Cerebellum (tissue), 4 donors: ENCODE measurements at places on chromosomes 11 and 22. TPM values are rescaled to one million over a fixed set of nuclear protein-coding genes. Genes with fewer than 3 reads are reported as not detected.

- DNase-seq = no peak
Measured at GRCh38 chr22:26624803-26625202, 3.0 kb downstream of the CRYBA4 start.

DNA sequence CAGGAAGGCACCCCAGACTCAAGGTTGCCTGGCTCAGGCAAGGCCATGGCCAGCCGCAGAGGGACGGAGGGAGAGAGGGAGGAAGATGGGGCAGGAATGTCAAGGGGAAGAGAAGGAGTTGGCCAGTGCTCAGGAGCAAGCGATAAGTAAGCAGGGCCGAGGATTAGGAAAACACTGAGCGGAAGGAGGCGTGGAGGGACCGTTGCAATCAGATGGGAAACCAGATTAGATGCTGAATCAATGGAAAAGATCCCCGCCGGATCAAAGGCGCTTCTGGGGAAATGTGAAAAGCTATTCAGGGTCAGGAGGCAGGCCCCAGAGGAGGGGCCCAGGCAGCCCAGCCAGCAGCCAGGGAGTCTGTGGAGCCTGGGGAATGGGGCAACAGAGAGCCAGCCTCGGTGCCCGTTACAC is 26.6 kb upstream of the MYEOV start:
- DNase-seq = no peak

DNA sequence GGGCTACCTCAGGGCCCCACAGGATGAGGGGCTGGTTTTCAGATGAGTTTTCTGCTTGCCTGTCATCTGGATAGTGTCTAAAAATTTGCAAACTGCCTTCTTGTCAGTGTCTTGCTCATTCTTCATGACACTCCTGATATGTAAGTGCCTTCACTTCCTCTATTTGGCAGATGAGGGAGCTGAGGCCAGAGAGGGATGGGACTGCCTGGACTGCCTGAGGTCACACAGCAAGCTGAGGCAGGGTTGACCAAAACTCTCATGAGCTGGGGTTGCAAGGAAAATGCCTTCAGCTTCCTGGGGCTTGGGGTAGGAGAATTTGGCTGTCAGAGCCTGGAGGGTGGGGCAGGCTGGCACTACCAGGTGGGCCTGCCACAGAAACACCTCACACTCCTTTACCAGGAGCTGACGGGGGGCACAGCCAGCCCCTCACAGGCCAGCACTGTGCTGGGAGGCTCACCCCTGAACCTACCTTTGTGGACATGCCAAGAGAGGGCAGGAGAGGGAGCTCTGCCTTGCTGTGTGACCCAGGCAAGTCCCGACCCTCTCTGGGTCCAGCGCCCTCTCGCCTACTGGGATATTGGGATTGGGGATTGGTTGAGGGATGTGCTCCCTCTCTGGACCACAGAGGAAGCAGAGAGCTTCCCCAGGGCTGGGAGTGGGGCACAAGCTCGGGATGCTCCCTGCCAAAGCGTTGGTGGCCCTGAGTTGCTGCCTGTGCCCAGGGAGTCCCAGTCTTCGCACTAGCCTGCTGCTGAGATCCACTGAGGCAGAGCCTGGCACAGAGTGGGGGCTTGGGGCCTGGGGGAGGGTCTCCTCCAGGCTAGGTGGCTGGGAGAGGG is 1.9 kb upstream of the P2RY6 start:
- no peak for DNase-seq

DNA sequence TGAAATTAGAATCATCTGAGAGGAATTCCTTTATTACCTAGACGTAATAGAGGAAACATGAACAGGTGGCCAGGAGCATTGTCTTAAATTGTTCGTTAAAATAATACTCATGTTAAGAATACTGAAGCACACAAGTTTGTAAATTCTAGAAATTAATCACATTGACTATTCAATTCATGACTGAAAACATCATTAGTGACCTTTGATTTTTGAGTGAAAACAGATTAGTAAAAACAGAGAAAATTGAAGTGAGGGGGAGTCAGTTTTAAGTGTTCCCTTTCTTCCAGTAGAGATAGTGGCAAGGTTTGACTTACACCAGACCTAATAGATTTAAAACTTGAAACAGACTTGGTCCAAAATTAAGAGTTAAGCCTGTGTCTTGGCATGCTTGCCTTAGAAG is 1.4 kb downstream of the ZFP91 start:
- no peak for DNase-seq

DNA sequence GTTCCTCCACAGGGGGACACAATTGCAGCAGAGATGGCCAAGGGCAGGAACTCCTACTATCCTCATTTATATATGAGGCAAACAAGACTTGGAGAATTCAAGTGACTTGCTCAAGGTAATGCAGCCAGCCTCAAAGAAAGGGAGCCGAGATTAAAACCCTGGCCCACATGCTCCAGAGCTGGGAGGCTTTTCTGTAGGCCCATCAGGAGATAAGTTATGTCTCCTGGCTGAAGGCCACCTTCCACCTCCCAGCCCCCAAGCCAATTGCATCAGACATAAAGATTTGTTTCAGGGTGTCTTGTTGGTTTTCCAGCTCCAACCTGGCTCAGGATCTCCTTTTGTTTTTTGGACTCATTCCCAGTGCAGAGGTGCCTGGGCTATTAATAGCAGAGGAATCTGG is 59.5 kb downstream of the SMIM38 start:
- no peak for DNase-seq

DNA sequence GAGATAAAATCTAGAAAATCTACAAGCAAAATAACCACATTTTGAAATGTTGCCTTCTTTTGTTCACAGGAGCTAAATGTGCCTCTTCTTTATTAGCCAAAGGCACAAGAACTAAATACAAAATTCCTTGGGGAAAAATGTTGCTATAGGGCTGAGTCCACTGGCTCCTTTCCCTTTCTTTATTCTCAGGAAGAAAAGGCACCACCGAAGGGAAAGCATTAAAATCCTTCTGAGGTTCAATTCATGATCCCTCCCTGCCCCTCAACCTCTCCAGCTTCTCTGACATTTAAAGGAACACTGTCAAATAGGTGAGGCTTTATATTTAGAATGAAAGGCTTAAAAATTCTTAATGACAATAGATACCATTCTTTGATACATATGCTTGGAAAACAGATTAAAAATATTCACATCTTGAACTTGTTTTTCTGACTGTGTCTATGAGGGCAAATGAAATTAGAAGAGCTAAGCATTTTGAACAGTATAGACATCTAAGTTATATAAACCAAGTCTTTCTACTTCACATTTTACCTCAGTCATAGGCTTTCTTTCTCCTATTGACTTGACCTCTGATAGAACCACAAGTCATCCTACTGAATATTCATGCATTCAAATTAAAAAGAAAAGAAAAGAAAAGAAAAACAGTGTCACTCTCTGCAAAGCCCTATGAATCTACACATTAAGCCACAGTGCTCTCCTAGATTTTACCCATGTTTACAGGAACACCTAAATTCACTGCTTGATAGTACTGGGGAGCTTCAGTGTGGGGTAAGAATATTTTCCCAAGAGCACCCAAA is 148.2 kb downstream of the MAML2 start:
- DNase-seq = no peak

Gene KDM4E
- total RNA-seq = not detected

Gene FAM181B
- total RNA-seq = 8.7 TPM

Gene DUSP18
- total RNA-seq = 29.3 TPM
